Osteocyte (in vitro differentiated cells): ENCODE measurements at places on chromosomes 12 and 14. TPM values are rescaled to one million over a fixed set of nuclear protein-coding genes. Genes with fewer than 3 reads are reported as not detected.

Gene ALDH1L2
- total RNA-seq = 85.5 and 90.5 TPM in 2 replicates

Gene VSX2
- total RNA-seq = not detected in 2 replicates

Gene RNF212B
- not detected in 2 replicates for total RNA-seq

Gene DEPDC4
- total RNA-seq = 1.4 TPM in 2 replicates

Gene KLRF1
- not detected in 2 replicates for total RNA-seq

Gene KCNJ8
- 0.24 and 0.59 TPM in 2 replicates for total RNA-seq

Gene FRS2
- total RNA-seq = 45.5 and 48.0 TPM in 2 replicates

Gene RIPK3
- total RNA-seq = 0.78 and 1.3 TPM in 2 replicates

Gene LRR1
- 7.4 and 8.1 TPM in 2 replicates for total RNA-seq

Gene MYH6
- total RNA-seq = not detected in 2 replicates

DNA sequence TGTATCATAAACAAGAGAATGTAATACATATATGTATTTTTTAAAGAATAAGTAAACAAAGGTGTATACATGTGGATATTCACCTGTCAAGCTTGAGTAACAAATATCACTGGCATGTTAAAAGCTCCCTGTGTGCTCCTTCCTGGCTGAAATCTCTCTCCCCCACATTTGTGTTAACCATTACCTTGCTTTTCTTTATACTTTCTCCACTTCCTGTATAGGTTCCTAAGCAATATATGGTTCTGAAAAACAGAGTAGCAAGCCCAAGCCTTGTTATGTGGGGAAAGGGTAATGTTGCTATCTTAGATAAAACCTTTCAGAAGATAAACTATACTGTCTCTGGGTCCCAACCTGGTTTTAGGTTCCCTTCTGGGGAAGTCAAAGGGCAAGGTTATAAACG is 32.3 kb upstream of the TBC1D30 start:
- no peak for DNase-seq

DNA sequence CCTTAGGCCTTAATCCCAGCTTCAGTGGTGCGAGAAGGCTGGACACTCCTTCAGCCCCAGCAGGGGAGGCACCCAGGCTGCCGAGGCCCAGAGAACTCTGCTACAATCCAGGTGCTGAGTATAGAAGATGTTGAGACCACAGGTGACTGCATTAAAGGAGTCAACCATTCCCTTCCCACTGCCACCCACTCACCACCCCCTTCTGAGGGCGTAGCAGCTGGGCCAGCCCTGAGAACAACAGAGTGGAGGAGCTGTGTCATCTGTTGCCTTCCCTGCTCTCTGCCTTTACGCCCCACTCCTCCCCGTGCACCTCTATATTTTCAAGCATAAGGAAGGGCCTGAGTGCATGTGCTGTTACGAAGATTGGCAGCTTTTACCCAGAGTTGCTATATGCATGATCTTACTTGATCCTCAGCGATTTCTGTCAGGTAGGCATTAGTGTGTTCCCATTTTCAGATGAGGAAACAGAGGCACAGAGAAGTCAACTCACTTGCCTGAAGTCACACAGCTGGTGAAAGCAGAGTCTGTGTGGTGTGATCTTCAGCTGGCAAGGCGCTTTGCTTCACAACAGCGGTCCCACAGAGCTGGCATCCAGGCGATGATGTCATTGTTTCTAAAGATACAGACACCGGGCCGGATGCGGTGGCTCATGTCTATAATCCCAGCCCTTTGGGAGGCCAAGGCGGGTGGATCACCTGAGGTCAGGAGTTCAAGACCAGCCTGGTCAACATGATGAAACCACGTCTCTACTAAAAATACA is 46.7 kb downstream of the RIN3 start:
- no peak for DNase-seq

- no peak for DNase-seq
Measured at GRCh38 chr14:32449648-32450047, 120.5 kb downstream of the AKAP6 start.

GRCh38 chr14:50688875-50689274 is 20.8 kb upstream of the SAV1 start:
- DNase-seq = no peak

DNA sequence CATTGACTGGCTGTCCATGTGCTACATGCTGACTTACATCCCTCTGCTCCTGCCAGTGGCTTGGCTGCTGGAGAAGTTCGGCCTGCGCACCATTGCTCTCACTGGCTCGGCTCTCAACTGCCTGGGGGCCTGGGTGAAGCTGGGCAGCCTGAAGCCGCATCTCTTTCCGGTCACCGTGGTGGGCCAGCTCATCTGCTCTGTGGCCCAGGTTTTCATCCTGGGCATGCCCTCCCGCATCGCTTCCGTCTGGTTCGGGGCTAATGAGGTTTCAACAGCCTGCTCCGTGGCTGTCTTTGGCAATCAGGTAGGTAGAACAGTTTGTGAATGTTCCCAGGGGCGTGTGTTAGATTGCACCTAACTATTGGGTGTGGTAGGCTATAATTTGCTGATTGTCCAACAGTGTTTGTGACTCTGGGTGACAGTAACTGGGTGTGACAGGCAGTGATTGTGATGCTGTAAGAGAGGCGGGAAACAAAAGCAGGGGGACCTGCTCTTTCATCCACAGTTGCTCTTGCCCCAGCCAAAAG is 981 bp downstream of the FLVCR2 start:
- DNase-seq = no peak

DNA sequence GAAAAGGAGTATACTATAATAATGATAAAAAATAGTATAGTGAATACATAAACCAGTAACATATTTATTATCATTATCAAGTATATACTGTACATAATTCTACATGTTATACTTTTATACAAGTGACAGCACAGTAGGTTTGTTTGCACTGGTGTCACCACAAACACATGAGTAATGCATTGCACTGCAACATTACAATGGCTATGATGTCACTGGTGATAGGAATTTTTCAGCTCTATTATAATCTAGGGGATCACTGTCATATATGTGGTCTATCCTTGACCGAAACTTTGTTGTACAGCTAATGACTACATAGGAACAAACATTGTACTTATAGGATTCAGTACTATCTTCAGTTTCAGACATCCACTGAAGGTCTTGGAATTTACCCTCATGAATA is 165.8 kb upstream of the SYT1 start:
- no peak for DNase-seq

DNA sequence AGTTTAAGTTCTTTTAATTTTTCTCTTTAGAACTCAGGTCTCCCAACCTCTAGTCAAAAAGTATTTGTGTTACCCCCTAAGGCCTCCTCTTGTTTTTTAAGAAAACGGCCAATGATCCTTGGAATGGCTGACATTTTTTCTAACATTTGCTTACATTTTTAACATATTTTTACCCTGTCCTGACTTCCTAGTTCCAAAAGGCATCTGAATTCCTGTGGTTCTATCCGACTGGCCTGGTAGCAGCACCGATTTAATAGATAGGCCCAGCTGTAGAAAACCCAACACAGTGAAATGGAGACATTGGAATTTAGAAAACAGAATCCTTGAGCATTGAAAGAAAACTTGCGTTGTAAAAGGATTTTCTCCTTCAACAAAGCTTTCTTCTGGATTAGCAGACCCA is 134.7 kb upstream of the GSC start:
- DNase-seq = no peak

GRCh38 chr12:99024870-99025269 is 379.8 kb downstream of the APAF1 start:
- no peak for DNase-seq

- no peak for DNase-seq
Measured at GRCh38 chr12:64496839-64497400, 45.0 kb downstream of the TBK1 start.

- DNase-seq = no peak
Measured at GRCh38 chr12:121750507-121750955, 38.0 kb downstream of the TMEM120B start.

GRCh38 chr12:113136990-113137511 is 1.5 kb upstream of the RASAL1 start:
- DNase-seq = no peak

DNA sequence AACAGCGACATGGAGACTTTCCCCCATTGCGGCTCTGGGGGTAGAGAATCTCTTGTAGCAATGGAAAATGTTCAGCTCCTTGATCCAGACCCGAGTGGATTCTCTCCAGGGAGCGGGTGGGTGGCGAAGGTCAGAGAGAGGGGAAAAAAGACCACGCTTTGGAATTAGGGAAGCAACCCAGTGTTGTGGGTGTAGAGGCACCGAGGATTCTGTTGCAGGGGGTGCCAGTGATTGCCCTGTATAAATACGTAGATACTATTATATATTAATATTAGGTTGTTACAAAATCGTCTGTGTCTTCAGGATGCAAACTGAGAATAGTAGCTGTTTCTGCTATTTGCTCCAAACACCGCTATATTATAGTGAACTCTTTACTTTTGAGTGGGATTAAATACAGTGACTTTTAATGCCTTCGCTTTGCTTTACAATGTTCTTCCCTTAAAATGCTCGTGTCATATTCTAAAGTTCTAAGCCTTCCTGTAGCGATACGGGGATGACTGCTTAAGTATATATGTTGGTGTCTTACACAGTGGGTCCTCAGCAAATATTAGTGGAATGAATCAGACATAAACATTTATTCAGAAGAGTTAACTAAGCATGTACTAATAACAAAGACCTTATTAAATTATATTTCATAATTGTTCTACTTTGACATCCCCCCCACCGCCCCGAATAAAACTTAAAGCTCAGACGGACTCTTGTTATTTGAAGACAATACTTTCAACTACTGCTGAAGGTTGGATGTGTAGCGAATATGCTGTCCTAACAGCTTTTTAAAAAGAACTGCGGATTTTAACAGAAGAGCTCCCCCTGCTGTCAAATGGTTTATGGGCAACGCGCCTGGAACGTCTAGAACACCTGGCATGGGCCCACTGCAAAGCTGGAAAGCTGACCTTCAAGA is 136.4 kb upstream of the KRAS start:
- DNase-seq = peak; percentile 90

GRCh38 chr14:104545942-104546501 is 33.5 kb upstream of the C14orf180 start:
- DNase-seq = peak; percentile 71

DNA sequence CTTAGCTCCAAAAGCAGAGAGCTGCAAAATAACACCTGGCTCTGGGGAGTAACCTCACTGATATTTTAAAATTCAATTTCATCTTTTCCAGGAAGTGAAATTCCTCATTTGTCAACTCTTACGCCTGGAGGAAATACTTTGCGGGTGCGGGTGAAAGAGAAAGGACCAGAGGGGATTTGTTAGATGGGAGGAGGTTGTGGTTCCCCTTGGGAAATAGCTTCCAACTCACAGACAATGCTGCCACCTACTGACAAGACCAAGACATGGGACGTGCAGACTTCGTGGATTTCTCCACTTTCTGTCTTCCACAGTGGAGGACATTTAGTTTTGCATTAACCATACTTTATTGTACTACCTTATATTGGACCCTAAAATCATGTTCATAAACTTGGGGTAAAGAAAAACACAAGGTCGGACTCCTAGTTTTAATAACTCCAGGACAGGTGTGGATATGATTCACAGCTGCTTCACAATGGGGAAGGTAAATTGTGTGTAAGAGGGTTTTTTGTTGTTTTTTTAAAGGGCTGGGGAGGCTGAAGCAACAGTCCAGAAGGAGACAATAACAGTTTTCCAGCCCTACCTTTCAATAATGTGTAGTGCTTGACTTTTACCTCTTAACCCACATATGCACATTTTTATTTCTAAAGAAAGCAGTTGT is 10.8 kb downstream of the FBXL14 start:
- DNase-seq = no peak

DNA sequence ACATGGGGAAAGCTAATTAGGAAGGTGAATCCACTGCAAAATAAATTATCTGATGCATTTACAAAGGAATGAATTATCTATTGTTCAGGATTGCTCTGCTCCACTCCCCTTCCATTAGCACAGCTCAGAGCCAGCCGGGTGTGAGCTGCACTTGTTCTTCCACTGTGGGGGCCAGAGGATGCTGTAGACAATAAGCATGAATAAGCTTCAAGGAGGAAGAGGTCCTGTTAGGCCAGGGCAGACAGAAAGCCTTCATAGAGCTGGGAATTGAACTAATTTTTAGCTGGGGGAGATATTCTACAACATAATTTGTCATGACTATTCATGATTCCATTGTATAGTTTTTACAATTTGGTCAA is 137.6 kb upstream of the MAX start:
- DNase-seq = no peak

DNA sequence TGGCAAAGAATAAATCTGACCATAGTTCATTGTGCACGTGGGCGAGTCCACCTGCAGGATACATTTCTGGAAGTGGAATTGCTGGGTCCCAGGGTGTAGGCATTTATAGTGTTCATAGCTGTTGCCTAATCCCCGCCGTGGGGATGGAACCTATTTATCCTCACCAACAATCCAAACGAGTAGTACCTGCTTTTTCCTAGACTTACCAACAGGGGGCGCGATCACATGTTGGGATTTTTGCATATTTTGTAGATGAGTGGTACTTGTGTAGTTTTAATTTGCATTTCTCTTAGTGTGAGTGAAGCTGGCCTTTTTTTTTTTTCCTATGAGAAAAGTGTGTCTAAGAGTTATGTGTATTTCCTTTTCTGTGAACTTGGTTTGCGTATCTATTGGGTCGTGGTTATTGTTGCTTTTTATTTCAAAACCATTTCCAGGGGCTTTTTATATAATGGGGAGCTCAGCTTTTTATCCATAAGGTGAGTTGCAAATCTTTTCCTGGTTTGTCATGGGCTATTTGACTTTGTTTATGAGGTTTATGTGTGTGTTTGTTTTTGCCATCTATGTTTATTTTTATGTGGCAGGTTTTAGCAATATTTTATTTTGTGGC is 67.2 kb downstream of the CCDC92 start:
- DNase-seq = no peak

DNA sequence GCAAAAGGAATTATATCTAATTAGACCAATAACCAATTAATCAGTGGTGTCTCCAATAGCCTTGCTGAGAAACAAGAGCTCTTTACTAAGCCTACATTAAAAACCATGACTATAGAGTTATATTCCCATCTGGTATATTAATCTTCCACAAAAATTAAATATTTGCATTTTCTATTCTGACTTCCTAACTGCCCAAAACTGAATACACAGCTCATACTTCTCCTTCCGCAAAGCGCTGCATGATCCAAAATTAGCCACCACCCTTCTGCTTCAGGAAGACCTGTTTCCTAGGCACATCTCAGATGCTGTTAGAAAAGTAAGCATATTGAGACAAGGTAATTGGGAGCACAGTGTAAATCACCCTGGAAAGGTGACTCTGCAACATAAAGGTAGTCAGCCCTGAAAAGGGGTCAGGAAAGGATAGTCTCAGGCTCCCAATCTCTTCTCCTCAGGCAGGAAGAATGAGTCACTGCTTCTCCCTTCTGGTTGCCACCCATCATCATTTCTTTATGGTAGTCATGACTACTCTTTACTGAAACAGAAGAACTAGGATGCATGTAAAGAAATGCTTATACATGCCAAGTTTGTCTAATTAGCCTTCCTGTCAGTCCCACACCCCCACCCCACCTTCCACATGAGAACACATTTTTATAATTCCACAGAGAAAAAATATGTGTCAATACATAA is 54.3 kb downstream of the PLCZ1 start:
- DNase-seq = no peak

GRCh38 chr12:22130671-22131070 is 84.7 kb downstream of the CMAS start:
- no peak for DNase-seq

DNA sequence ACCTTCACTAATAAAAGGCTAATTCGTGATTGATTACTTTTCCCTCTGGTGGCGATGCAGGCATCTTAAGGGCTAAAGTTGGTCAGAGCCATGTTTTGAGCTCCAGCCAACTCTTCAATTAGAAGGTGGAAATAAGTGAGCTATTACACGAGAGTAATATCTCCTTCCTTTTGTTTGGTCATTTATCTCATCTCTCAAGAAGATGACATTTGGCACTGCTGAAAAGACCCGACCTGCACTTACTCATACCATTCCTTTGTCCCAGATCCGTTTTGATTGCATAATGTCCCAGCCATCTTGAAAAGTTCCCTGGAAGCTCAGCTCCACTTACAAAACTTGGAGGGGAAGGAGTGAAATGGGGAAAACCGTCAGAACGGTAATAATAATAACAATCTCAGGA is 316.2 kb downstream of the VRK1 start:
- no peak for DNase-seq
